ENCODE measurements at places on chromosomes 1 and 21.
A peak's percentile ranks its signal among the peaks of the same experiment; 100 is the strongest.

DNA sequence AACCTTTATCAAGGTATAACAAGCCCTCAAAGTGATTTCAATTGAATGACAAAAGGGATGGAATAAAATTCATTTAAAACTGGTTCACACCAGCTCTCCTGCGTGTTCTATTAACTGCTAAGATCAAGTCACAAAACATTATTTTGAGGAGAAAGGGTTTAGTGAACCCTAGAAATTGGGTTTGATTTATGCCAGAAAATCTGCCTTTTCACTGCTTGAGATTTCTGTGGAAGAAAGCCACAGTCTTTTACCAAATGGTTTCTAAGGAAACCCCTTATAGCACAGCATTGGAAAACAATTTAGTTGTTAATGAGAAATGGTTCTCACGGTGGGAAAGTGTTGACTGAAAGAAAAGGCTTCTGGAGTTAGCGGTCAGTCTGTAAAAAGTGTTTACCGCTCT lies 43.6 kb upstream of the DPH5 start:
- DNase-seq = no peak

- DNase-seq = no peak
Observed at GRCh38 chr1:21547876-21548275, 38.7 kb downstream of the ALPL start.

DNA sequence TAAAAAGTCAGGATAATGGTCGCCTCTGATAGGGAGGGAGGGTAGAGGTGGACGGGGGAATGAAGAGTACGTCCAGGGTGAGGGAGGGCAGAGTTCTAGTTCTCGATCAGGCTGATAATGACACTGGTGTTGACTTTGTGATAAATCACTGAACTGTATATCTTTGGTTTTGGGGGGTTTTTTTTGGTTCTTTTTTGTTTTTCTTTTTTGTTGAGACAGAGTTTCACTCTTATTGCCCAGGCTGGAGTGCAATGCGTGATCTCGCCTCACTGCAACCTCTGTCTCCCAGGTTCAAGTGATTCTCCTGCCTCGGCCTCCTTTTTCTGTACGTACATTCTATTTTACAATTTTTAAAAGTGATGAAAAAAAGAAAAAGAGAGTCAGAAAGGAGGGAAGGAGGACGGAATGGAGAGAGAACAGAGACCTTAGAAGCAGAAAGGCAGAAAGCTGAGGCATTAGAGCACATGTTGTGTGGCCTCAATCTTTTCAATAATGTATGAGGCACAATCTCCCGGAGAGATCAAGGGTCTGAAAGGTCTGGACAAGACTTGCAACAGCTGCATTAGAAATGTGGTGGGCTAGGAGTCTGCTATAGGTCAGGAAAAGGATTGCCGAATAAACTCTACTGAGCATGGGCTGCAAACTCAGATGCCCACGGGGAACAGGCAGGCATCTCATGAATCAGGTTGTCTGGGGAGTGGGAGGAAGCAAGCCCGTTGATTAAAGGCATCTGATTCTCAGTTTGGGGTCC lies 174.8 kb downstream of the TOMM20 start:
- no peak for DNase-seq

GRCh38 chr1:11924334-11925195 lies 1.7 kb downstream of the KIAA2013 start:
- DNase-seq = no peak

GRCh38 chr1:178612261-178612660 lies 99.4 kb downstream of the TEX35 start:
- no peak for DNase-seq

DNA sequence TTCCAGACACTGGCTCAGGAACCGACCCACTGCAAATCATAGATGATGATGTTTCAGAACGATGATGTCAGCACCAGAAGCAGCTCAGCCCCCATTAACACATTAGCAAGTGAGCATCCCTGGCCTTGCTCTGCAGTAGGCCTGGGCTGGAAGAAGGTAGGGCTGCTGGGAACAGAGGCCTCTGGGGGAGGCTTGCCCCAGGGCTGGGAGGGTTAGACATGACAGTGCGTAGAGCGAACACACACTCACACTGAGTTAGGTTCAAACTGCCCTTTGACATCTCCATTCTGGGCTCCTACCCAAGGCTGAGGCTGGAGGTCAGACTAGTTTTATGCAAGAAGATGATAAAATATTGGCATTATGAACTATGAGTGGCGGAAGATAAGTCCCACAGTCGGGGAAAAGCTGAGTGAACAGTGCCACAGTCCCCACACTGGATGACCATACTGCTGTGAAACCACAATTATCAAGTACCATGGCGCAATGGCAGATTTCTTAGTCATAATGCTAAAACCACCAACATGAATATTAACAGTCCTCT lies 91.1 kb downstream of the DMRTB1 start:
- no peak for DNase-seq

DNA sequence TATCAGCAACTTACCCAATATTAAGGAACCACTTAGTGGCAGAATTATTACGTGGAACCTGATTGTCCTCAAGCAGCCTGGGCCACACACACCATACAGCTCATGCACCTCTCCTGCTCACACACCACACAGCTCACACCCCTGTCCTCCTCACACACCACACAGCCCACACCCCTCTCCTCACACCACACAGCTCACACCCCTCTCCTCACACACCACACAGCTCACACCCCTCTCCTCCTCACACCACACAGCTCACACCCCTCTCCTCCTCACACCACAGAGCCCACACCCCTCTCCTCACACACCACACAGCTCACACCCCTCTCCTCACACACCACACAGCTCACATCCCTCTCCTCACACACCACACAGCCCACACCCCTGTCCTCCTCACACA lies 36.8 kb upstream of the LAMC2 start:
- DNase-seq = no peak

GRCh38 chr1:6505367-6506209 lies 14.1 kb upstream of the PLEKHG5 start:
- no peak for DNase-seq

- DNase-seq = peak; percentile 82
Observed at GRCh38 chr1:204408074-204408507, 3.5 kb downstream of the PPP1R15B start.
